ENCODE measurements at places on chromosomes 7 and 10. TPM values are rescaled to one million over a fixed set of nuclear protein-coding genes. Genes with fewer than 3 reads are reported as not detected.

DNA sequence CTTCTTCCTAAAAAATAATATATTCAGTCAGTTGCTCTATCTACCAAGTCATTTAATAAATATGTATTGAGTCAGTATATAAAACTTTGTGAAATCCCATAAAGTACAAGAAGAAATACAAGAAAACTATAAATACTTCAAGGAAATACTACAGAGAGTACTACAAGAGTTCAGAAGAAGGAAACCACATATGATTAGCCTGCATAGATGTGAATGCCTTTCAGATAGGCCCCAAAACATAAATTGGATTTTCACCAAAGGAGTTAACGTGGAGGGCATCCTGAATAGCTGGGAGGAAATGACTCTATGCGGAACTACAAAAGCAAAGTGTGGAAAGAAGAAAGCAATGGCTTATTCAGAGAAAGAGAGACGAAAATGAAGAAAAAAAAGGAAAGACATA is 120.1 kb downstream of the LRRN3 start:
- no peak for DNase-seq

- no peak for DNase-seq
Measured at GRCh38 chr7:8442814-8443304, 9.4 kb downstream of the NXPH1 start.

DNA sequence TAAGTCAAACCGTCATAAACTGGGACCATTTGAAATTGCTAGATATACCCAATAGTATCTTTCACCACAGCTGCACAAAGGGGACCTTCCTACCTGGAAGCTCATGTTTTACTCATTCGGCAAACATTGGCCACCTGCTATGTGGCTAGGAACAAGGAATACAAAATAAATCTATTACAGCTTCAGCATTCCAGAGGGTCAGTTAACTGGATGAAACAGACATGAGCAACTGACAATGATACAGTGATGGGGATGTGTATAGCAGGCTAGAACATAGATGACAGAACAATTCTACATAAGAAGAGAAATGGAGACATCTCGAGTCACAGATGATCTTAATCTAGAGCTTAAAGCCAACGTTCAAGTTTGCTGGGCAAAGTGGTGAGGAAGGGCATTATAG is 3.1 kb upstream of the SMURF1 start:
- DNase-seq: no peak

DNA sequence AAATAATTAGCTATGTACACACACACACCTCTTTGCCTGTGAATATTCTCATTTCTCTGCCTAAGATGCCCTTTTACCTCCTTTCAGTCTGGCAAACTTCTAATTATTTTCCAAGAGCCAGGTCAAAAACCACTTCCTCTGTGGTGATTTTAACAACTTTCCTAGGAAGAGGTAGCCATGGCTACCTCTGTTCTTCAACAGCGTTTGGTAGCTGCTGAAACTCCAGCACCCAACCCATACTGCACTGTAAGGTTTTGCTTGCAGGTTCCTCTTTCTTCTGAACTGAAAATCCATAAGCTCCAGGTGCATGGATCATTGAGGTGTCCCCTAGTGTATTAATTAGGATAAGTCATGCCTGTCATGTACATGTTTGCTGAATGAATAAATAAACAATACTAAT is 25.6 kb downstream of the NRCAM start:
- DNase-seq: no peak

DNA sequence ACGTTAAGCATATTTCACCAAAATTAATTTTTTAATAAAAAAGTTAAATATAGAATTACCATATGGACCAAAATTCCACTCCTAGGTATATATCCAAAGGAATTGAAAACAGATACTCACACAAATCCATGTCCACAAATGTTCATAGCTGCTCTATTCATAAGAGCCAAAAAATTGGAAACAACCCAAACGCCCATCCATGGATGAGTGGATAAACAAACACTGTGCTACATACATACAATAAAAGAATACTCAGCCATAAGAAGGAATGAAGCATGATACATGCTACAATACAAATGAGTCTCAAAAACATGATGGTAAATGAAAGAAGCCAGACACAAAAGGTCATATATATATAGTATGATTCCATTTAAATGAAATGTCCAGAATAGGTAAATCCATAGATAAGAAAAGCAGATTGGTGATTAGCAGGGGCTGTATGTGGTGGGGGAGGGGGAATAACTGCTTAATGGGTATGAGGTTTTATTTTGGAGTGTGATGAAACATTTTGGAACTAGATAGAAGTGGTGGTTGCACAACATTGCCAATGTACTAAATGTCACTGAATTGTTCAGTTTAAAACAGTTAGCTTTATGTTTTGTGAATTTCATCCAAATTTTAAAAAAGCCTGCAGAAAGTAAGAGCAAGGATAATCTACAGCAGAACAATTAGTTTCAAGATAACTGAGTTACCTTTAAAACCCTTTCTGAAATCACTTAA is 101.2 kb upstream of the EFCAB10 start:
- DNase-seq: no peak

DNA sequence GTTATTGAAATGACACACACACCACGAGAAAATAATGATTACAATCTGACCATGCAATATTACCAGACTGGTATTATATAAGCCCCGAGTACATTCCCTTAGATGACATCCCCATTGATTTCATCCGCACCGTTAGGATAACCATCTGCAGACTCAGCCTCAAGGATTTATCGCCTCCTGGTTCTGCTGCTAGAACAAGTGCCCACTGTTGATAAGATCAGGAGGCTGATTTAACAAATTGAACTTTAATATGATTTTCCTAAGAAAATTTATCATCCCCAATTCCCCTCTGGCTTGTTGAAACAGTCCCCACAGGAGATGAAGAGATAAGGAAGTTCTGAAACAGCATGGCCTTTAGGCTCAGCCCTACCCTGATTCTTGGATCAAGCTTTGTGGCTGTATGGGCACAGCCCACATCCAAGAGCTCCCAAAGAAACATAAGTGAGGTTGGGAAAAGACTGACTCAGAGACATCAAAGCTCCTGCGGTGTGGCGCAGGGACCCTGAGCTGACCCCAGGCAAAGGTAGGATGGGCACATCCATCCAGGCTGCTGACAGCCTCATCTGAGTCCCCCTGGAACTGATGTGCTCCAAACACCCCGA is 59.2 kb upstream of the CHCHD3 start:
- DNase-seq: no peak

GRCh38 chr10:116385994-116386809 is 41.4 kb upstream of the PNLIPRP3 start:
- peak; percentile 10 for DNase-seq

GRCh38 chr10:117740691-117741222 is 198.2 kb downstream of the EMX2 start:
- DNase-seq: no peak

- DNase-seq: peak; percentile 74
Measured at GRCh38 chr10:17428351-17429097, 25.9 kb downstream of the ST8SIA6 start.

DNA sequence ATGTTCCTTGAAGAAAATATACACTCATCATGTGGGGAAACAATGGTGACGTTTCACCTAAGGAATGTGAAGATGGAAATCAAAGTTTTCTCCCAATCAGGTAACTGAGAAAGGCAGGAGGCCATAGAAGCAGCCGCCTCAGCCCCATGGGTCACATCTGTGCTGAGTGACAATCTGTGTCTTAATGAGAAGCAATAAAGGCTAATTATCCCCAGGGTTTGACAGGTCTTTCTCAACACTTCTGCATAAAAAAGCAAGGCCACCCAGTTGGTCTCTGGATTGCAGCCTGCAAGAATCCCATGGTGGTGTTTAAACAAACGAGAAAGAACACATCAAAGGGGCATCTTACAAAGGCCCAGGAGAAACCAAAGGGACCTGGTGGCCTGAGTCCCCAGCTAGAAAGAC is 91.1 kb upstream of the TNS3 start:
- DNase-seq: no peak

DNA sequence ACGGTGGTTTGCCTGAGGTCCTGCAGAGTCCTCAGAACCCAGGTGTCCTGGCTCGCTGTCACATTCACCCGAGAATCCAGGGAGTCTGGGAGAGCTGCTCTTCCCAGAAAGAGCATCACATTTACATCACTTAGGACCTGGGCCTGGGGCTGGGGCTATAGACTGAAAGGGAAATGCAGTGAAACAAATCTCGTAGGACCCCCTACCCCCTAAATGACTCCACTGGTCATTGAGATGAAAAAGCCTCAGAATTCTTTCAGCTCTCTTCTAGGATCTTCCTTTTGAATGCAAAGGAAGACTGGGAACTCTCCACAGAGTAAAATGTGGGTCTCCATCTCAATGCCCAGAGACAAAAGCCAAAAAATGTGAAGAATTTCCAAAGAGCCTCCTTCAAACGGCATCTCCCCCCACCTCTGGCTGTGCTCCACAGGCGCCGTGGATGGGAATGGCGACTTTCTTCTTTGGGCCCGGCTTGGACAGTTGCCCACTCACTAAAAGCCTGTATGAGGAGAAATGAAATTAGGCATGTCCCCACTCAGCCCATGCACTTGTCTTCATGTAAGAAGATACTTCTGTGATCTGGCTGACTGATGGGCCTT is 49.0 kb upstream of the PODXL start:
- DNase-seq: no peak

DNA sequence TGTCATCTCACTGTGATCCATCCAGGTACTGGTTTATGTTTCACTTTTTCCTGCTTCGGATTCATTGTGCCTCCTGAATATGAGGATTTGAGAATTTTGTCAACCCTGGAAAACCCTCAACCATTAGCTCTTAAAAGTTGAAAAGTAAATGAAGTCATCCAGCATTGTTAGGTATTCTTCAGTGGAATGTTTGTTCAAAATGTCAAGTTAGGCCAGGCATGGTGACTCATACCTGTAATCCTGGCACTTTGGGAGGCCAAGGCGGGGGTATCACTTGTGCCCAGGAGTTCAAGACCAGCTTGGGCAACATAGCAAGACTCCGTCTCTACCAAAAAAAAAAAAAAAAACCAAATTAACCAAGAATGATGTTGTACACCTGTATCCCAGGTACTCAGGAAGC is 222.1 kb downstream of the NSUN6 start:
- no peak for DNase-seq

DNA sequence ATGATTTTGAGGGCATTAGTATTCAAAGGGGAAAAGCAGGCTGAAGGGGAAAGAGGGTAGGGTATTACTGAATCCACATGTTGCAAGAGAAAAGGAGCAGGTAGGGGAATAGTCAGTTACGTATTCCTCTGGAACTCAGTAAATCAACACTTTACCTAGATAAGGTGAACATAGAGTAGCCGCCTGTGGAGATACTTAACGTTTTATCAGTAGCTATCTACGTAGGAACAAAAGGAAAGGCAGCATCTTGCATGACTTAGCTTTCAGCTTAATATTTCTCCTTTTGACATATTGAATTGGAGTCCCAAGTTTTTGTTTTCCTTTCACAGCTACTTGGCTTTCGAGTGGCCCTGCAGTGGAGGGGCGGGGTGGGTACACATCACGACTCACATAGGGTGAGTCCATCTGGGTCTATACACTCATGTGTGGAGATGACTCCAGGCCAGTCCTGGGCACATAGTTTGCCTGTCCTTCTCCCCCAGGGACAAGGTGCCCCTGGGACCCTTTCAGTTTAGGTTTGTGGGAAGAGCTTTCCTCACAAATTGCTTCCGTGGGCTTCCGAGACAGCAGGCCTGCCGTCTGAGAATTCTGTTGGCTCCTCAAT is 48.1 kb downstream of the CCNY start:
- no peak for DNase-seq

DNA sequence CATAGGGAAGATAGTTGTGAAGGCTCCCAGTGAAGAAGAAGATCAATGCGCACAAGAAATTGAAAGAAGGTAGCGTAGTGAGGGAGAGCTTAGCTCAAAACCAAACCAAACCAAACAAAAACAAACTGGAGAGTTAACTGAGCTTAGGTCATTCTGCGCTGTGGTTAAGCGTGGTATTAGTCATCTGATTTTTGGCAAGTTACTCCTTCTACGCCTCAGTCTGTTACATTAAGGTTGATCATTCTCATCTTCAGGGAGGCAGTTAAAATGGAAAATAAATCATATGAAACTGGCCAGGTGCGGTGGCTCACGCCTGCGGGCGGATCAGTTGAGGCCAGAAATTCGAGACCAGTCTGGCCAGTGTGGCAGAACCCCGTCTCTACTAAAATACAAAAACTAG is 259.7 kb downstream of the EXOC4 start:
- DNase-seq: no peak

- no peak for DNase-seq
Measured at GRCh38 chr10:45575966-45576597, 96.5 kb downstream of the ZFAND4 start.

DNA sequence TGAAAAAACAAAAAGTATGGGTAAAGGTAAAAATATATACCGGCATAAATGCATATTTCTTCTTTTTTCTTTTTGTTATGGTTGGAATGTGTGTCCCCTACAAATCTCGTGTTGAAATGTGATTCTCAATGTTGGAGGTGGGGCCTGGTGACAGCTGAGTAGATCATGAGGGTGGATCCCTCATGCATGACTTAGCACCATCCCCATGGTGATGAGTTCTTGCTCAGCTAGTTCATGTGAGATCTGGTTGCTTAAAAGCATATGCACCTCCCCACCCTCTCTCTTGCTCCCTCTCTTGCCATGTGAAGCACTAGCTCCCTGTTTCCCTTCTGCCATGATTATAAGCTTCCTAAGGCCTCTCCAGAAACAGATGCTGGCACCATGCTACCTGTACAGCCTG is 93.3 kb downstream of the HYCC1 start:
- no peak for DNase-seq

GRCh38 chr7:40580776-40581175 is 446.0 kb downstream of the SUGCT start:
- DNase-seq: no peak

GRCh38 chr7:87474533-87475358 is 734 bp downstream of the ABCB4 start:
- no peak for DNase-seq

DNA sequence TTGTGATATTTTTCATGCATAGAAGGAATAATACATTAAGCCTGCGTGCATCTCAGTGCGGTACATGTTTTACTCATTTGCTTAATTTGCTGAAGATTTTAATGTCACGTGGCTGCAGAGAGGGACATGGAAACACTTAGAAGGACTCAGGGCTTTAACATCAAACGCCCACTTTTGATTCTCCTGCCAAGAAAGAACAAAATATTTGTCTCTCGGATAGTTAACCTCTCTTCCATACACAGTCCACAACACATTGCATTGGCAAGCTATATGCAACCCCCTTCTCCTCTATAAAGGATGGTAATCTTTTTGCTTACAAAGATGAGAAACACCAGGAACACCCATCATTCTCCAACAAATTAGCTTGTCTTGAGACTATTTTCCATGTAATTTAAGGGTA is 148.0 kb upstream of the NRP1 start:
- no peak for DNase-seq

Gene ANKRD61
- not detected for total RNA-seq

Gene CRHR2
- not detected for total RNA-seq

Gene LRRD1
- not detected for total RNA-seq

Gene GRM8
- not detected for total RNA-seq

Gene DNAJC12
- total RNA-seq: 12.9 TPM

Gene BMPER
- not detected for total RNA-seq

Gene LRRTM3
- not detected for total RNA-seq

Gene SYNPO2L
- not detected for total RNA-seq

Gene EN2
- not detected for total RNA-seq

Gene UNC5B
- 0.11 TPM for total RNA-seq

Gene LRGUK
- total RNA-seq: 0.18 TPM

Data from CD8-positive, alpha-beta memory T cell (primary cell).